ENCODE measurements at places on chromosomes 7 and 10.

GRCh38 chr10:128257428-128257827 is 131.2 kb upstream of the MKI67 start:
- DNase-seq, result no peak

DNA sequence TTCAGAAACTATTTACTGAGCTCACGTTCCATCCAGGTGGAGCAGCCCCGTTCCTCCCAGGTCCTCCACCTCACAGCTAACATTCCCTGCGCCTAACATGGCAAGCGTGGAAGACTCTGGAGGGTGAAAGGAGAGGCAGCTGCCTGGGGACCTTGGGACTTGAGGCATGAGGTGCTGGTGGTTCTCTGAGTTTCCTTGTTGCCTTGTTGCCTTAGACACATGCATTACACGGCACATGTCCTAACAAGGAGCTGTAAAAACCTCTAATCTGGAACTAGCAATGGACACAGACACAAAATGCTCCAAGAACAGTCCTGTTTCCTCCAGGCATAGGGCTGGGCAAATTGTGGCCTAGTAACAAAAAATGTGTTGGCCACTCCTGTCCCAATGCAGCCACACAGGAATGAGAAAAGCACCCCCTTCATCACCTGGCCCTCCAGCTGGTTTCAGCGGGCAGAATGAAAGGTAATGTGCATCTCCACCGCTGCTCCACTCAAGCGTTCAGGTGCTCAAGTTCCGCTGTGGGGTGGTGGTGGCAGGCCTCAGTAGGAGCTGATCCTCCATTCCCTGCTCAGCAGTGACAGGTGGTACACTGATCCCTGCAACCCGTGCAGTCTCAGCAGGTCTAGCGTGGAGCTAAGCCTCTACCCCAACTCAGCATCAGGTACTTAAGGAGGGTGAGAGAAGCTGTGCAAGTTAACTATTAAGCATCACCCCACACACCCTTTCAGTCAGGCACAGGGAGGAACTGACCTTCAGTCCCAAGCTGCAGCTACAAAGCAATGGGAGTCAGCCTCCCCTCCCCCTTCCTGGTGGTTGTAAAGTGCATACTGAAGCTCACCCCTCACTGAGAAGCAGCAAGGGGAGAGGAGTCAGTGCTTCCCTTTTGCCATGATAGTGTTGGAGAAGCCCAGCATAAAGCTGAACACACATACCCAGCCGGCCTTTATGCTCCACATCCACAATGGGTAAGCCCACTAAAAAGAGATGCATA is 382.8 kb downstream of the SDK1 start:
- no peak for DNase-seq

- no peak for DNase-seq
Measured at GRCh38 chr10:4234661-4235060, 449.7 kb upstream of the KLF6 start.

DNA sequence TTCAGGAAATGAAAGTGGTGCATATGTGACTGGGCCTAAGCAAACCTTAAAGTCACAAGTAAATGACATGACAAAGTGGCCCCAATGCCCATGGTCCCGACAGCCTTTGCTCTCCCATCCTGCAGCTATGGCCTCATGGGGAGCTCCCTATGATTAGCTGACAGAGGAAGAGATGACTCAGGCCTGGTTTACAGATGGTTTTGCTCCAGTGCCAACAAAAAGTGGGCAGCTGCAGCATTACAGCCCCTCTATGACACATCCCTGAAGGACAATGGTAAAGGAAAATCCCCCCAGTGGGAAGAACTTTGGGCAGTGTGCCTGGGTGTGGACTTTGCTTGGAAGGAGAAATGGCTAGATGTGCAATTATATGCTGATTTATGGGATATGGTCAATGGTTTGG is 105.1 kb upstream of the ADCY1 start:
- no peak for DNase-seq

DNA sequence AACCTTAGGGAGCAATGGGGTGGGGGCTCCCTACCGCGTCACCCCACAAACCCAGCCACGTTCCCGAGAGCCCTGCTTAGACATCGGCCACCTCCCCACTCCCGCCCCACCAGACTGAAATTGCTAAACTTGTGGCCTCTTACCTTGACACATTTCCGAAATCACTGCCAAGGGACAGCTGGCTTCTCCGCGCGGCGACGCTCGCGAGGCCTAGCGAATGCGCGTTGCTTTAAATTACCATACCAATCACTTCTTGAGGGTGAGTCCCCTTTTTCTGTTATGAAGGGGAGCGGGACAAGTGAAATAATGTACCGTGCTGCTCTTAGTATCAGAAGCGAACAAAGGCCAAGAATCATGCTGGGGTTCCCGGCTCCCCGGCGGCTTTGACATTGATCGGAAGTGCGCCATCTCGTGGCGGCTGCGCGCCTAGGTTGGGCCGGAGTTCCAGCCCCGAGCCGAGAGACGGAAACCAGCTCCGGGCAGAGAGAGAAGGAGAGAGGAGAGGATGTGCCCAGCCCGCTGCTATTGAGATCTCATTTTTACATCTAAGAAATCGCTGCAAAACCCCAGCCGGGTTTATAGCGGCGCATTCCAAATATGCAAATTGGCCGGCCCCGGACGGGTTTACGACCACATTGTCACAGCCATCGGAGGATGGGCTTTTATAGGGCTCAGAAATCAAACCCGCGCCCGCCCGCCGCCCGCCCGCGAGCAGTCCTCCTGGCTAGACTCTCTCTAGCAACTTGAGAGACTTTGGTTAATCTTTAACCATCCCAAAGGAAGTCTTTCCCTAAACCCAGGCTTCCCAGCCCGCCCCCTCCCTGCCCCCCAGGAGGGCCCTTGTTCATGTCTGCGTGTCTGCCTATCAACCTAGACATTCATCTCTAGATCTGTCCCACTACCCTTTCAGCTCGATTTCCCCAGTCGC is 5.3 kb downstream of the HOXA11 start:
- DNase-seq, result no peak

DNA sequence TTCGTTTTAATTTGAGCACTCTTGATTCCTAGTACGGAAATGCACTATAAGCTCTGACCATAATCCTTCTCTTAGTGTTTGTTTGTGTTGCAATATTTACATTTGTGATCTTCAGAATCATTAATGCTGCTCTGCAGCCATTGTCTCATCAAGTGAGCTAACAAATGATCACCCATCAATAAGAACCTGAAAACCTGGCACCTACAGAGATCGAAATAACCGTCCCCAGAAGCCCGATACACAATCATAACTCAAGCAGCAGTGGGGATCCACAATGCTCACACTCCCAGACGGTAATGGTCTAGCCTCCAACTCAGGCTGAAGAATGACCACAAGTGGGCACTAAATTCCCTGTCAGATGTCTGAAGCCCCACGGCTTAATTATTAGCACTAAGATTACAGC is 156.0 kb upstream of the NFE2L3 start:
- no peak for DNase-seq

DNA sequence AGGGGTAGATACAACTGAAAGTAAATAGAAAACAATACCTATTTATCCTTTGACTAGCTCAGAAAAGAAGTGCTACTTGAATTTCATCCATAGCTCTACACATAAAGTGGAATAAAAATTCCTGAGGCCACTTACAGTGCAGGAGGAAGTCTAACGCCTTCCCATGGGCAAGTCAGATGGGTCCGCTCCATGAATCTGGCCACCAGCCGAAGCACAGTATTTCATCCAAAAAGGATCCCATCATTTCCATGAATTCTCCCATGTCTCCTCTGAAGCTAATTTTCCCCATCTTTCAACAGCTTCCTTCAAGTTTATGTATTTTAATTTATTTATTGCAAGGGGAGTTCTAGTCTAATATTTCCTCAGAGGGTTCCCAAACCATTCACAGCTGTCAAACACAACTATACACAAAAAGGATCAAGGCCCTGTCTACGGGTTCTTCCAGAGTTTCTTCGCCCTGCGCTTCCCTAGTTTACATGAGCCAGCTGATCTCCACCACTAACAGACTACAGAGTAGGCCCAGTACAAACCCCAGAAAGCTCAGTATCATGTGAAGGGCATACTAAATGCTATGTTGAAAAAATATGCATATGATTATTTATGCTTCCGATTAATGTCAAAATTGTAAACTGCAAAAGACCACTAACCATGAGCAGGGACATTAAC is 184.7 kb downstream of the DOCK4 start:
- no peak for DNase-seq

- DNase-seq, result no peak
Measured at GRCh38 chr10:31033147-31033546, 1.5 kb upstream of the ZNF438 start.

Data from Panc1 (cell line).